ENCODE measurements at places on chromosomes 11 and 22.
A peak's percentile ranks its signal among the peaks of the same experiment; 100 is the strongest.

DNA sequence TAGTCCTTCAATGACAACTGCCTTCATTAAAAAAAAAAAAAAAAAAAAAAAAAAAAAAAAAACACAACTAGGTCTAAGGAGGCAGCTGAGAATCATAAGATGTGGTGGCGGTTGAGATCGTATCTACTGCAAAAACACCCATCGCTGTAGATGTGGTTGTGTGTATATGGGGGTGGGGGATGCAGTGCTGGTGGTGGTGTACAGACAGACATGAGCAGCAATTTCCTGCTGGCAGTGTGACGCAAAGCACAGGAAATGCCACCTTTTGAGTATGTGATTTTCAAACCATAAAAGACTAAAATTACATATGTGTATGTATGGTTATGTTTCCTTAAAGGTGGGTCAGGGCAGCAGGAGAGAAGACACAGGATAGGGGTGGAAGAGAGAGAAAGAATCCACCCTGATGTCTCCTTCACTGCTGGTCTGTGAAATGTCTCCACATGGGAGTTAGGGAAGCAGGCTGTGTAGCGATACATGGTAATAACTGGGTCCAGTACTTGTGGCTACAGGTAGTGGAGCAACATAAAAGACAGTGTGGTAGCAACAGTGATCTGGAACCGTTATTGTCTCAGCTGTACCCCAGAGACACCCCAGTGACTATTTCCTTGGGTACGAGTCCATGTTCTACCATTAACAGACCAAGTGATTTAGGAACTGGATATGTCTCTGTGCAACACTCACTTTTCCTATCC lies 57.9 kb downstream of the SYTL2 start:
- DNase-seq = no peak

DNA sequence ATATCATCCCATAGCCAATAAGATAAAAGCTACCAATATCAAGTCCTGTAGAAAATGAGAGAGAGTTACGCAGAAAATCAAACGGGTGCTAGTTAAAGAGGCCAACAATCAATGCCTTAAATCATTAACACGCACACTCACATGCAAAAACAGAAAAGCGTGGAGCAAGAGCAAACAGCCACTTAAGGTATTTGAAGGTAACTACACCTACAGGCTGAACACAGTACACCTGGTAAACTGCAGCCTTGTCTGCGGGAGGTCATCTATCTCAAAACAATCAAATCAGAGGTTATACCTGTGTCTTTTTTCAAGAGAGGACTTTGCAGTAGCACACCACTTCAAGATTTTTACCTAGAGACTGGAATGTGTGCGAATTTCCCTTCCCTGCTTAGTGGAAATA lies 23.6 kb downstream of the SLC35F2 start:
- DNase-seq = no peak

DNA sequence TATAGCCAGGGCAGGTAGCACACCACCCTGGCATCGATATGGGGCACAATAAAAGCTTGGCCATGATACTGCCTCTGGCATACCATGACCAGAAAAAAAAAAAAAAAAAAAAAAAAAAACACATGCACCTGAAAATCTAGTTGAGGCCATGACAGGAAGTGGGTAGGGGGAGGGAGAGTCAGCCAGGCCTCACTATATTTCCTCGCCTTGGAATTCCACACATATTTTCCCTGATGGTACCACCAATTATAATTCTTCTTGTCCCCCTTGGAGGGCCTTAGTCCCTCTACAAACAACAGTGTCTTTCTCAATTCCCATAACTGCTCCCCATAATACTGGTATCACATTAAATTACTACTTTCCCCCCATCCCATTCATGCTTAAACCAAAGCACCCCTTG lies 12.6 kb upstream of the CHKA start:
- no peak for DNase-seq

DNA sequence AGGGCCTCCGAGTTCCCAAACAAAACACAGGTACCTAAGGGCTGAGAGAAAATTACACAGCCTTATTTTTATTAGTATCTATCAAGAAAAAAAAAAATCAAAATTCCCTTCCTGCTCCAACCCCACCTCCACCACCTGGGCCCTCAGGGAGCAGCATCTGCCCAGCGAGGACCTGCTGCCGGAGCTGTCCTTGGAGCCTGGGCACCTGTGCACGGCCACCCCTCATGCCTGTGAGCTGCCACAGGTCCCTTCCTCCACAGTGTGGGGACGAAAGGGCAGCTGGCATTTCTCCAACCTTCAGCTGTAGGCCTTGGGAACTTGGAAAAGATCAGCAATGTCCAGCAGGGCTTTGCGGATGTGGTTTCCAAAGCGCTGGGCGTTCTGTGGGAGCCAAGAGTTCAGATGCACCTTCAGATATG lies 6.3 kb upstream of the SYCE3 start:
- DNase-seq = no peak

DNA sequence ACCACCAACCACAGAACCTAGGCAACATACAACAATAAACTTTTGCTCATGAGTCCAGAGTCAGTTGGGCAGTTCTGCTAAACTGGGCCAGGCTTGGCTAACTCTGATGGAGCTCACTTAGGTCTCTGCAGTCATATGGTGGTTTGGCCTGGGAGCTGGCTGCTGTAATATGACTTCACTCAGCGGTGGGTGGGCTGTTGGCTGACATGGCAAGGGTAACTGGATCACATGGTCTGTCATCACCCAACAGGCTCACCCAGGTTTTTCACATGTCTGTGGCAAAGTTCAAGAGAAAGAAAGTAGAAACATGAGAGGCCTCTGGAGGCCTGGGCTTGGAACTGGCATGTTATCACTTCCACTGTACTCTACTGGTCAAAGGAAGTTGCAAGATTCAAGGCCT lies 43.2 kb upstream of the CLMP start:
- no peak for DNase-seq

- DNase-seq = peak; percentile 92
These were observed 34.0 kb downstream of the IRAG1 start for GRCh38 chr11:10659339-10660216.

- DNase-seq = no peak
These were observed 877.1 kb upstream of the CNTN5 start for GRCh38 chr11:98143661-98144060.

GRCh38 chr11:67054836-67055523 lies 1.7 kb upstream of the RHOD start:
- DNase-seq = peak; percentile 62

- DNase-seq = peak; percentile 13
These were observed 17.2 kb downstream of the LINC01488 start for GRCh38 chr11:69498614-69499175.

- DNase-seq = no peak
These were observed 616 bp downstream of the OR10S1 start for GRCh38 chr11:123976770-123977560.

DNA sequence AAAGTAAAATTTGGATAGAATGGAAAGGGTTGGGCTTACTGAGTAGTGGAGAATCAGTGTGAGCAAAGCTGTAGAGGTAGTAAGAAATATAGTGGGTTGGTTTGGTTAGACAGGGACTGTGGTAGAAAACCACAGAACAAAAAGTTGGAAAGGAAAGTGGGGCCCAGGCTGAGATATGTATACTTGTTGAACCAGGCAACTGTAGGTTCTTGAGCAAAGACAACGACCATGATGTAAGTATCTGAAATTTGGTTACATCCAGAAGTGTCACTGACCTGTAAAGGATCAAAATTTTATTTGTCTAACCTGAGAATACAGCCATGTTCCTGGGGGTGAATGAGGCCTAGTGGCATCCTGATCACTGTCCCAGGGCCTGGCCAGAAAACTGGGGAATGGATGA lies 114.1 kb downstream of the STIM1 start:
- no peak for DNase-seq
